Hematopoietic multipotent progenitor cell (in vitro differentiated cells): ENCODE measurements at places on chromosomes 1 and 21. TPM values are rescaled to one million over a fixed set of nuclear protein-coding genes. Genes with fewer than 3 reads are reported as not detected.

DNA sequence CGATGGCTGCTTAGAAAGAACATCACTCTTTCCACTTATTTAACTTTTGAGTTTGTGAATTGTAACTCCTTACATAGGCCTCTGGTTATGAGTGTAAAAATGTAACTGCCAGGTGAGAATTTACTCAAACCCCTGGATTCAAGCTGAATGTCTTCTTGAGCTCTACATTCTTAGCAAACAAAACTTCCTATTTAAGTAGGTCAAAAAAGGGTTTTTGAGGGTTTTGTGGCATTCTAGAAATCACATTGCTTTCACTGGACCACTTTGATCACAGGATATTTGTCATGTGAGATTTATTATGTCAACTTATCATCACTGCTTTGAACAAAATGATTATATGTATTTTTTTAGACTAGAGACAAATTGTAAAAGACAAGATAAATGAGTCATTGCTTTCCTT is 5.7 kb downstream of the IL23R start:
- DNase-seq: no peak

GRCh38 chr1:186519982-186520381 is 59.1 kb upstream of the PDC start:
- no peak for DNase-seq

GRCh38 chr1:24490101-24490781 is 12.4 kb upstream of the RCAN3 start:
- no peak for DNase-seq

The EVI5 gene
- total RNA-seq: 6.5 TPM

The WNT9A gene
- total RNA-seq: 0.27 TPM

The CCDC190 gene
- not detected for total RNA-seq
